NCI-H187 (cell line): ENCODE measurements at places on chromosomes 3 and 15.

DNA sequence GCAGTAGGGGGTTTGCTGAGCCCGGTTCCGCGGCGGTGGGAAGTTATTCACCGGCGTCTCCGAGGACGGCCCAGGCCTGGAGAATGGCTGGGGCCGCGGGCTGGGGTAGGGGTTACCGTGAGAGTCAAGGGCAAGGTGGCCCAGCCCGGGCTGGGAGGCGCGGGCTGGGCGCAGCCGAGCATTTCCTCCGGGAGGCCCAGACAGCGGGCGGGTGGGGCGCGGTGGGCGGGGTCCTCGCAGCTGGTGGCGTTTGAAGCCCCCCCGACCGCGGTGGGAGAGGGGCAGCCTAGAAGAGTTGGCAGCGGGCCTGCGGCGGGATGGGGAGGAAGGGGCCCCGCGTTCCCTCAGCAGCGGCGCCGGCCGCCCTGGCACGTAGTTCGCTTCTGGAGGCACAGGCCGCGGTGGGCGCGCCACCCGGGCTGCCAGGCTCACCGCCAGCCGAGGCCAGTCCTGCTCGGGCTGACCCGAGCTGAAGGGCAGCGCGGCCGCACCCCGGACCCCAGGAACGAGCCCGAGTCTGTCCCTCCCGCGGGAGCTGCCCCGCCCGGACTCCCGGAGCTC, 960 bp upstream of the KLF13 start:
- no peak for DNase-seq

DNA sequence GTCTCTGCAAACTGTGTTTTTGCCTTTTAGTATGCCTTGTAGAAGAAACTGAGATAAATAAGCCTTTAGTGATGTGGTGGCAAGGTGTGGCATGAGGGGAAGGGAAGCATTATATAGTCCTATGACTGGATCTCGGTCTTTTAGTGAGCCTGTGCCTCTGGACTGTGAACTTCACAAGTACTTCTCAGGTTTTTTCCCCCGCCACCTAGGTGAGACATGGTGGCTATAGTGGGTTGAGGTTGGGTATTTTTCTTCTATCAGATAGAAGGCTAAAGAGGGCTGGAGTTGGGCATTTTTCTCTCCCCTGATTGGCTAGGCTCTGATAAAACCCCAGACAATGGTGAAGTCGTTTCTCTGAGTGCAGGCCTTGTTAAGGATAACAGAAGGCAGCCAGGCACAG, 38.7 kb upstream of the ZFAND6 start:
- DNase-seq = no peak

DNA sequence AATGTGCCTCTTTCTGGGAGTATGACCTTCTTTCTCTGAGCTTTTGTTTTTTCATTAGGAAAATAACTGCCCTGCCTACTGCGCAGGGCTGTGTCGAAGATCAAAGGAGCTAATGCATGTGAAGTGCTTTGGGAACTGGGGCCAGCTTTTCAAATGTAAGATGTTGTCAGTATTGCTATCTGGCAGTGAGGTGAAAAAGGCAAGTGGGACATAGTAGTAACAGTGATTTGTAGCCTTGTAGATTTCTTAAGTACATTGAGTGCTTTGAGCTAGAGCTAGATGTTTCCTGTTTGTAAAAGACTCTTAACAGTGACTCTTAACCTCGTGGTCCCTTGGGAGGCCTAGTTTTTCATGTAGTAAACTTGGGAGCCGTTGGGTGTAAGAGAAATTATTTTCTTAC, 126.5 kb downstream of the ECT2 start:
- DNase-seq = no peak

GRCh38 chr15:45259796-45260195, 7.8 kb downstream of the SLC28A2 start:
- no peak for DNase-seq

DNA sequence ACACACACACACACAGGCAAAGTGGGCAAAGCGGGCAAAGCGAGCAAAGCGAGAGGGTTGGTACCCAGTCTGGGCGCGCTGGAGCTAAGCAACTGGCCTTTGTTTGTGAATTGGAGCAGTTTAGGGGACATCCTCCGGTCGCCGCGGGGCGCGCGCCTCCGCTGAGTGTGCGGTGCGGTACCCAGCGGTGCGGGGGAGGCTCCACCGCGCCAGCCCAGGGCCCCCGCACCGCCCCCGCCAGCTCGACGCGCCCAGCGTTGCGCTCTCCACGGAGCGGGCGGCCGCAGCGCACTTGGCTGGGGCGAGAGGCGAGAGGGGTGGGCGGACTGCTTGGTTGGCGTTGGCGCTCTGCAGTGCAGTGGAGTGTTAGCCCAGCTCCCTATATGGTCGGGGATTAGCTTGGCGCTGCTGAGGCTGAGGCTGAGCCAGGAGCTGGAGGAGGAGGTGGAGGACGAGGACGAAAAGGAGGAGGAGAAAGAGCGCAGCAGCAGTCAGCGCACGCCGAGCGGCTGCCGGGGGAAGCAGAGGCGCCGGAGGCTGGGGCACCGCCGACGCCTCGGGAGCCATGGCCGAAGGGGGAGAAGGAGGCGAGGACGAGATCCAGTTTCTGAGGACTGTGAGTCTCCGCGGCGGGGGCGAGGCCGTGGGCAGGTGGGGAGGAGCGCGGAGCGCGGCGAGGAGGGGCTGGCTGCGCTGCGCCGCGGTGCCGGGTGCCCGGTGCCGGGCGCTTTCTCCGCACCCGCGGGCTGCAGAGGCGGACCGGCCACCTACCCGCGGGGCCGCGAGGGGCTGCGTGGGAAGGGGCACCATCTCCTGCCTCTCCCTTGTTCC, at the start of gene RYR3:
RYR3 (plus strand) TSS at position 487 of the 831 bp plus-strand sequence; CDS start at position 566, 79 bp downstream.
- no peak for DNase-seq

- DNase-seq = no peak
These were observed 631.0 kb upstream of the ALCAM start for GRCh38 chr3:104735691-104736090.

DNA sequence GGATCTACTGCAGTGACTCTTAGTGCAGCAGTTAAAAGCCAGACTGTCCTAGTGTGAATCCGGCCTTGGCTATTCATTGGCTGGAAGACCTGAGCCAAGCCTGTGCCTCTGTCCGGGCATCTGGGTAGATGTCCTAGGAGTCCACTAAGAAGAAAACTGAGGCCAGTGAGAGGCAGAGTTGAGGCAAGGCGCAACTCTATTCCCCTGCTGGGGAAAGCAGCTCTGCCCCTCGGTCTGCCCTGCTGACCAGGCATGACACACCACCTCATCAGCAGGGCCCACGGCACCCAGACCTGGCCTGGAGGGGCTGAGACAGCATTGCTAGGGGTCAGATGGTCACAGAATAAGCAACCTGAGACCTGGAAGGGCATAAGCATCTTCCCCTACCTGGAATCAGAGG, 46.7 kb upstream of the ABHD2 start:
- DNase-seq = no peak

DNA sequence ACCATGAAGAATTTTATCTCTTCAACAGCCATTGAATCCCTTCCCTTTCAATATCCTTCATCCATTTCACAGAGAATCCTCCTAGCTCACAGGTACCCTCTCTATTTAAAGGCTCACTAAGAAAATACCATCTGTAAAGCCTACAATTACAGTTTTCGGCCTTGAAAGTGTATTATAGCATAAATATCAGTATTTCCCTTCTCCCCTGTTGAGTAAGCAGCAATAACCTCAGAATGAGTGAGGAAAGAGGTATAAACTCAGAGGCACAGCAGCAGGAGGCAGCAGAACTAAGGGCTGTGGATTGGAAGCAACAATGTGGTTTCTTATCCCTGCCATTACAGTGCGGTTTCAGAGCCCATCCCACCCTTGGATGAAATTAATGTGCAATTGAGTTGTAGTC, 360.6 kb upstream of the ATP10A start:
- no peak for DNase-seq

DNA sequence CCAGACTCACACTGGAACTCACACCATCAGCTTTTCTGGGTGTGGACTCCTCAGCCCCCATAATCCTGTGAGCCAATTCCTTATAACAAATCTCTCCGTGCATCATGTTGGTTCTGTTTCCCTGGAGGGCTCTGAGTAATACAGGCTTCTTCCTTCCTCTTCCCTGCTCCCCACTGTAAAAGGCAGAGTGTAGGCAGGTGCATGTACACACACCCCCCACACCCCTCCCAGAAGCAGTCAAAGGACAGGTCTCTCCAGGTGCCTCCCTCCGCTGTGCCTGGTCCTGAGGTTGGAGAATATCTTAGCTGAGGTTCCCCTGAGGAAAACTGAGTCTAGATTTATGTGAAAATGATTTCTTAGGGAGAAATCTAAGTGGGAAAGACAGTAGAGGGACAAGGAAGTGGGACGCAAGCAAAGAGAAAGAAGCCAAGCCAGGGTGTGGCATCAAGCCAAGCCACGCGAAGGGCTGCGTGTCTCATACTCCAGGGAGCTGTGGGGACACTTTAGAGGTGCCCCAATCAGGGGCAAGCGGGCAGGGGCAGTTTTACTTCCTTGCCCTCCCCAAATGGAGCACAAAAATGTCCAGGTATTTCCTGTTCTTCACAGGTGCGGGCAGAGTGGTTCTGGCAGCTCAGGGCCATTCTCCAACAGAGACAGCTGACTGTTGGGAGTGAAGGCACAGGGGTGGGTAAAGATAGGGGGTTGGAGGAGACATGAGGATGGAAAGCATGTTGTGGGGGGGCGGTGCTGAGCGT, 86.6 kb downstream of the HMG20A start:
- DNase-seq = no peak

- no peak for DNase-seq
These were observed 56.9 kb upstream of the FOXP1 start for GRCh38 chr3:71640331-71640983.

- no peak for DNase-seq
These were observed 20.9 kb downstream of the ST3GAL6 start for GRCh38 chr3:98784042-98784441.

DNA sequence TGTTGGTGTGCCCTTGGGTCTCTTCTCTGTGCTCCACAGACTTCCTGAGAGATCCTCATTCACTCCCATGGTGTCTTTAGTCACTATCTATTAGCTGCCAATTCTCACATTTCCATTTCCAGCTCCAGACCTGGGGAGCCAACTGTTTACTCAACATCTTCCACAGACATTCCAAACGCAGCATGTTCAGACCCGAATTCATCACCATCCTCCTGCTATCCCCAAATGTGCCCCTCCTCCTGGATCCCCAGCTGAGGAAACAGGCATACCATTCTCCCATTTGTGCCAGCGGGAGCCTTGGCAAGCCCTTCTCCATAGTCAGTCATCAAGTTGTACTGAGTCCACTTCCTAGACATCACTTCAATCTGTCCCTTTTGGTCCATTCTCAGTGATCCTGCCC, 67.1 kb downstream of the TAMM41 start:
- no peak for DNase-seq

GRCh38 chr3:27666708-27667107, 55.4 kb downstream of the EOMES start:
- no peak for DNase-seq

GRCh38 chr3:125324341-125324740, 50.8 kb downstream of the ZNF148 start:
- no peak for DNase-seq
